ENCODE measurements at places on chromosomes 7 and 10.

- no peak for DNase-seq
These were observed 94.4 kb downstream of the JAZF1 start for GRCh38 chr7:28086198-28086597.

DNA sequence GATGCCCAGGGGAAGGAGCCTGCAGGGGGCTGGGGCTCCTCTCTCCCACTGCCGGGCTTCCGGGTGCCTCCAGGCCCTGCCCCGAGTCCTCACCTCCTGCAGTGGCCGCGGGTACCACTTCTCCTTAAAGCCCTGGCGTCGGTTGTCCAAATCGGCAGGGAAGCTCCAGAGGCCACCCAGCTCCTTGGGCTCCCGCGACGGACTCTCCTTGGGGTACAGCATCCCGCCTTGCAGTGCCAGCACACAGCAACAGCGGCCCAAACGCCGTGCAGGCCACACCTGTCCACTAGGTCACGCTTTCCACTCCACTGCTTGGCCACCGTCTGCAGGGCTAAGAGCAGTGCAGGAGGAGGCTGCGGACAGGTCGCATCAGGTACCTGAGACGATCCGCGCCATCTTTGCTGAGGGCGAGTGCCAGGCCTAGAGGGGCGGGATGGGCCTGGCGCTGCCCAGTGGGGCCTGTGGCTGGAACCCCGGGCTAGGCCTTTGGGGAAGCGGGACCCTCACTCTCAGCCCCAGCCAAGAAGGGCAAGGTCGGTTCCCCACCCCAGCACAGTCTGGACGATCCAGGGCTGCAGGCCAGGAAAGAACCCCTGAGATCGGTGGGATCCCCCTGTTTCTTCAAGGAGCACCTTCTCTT is 47.7 kb upstream of the ZNF479 start:
- DNase-seq = no peak

- no peak for DNase-seq
These were observed 8.6 kb downstream of the LZTS2 start for GRCh38 chr10:101007915-101008822.

DNA sequence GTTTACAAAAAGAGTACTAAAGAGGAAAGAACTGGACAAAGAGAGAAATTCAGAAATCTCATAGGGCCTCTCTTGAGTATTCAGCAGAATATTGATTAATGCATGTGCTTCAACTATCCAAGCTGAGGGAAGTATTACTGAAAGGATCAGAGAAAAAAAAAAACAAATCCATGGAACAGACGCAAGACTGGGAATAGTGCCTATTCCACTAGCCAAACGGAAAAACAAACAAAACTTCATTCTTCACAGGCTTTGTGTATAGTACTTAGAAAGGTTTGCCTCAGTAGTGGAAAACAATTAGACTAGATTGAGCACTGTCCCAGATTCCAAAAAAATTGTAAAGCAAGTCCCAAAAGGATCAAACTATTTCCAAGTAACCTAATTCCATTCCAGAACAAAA is 106.2 kb downstream of the TFEC start:
- no peak for DNase-seq

- no peak for DNase-seq
These were observed 48.3 kb upstream of the FAM171A1 start for GRCh38 chr10:15419279-15419874.

DNA sequence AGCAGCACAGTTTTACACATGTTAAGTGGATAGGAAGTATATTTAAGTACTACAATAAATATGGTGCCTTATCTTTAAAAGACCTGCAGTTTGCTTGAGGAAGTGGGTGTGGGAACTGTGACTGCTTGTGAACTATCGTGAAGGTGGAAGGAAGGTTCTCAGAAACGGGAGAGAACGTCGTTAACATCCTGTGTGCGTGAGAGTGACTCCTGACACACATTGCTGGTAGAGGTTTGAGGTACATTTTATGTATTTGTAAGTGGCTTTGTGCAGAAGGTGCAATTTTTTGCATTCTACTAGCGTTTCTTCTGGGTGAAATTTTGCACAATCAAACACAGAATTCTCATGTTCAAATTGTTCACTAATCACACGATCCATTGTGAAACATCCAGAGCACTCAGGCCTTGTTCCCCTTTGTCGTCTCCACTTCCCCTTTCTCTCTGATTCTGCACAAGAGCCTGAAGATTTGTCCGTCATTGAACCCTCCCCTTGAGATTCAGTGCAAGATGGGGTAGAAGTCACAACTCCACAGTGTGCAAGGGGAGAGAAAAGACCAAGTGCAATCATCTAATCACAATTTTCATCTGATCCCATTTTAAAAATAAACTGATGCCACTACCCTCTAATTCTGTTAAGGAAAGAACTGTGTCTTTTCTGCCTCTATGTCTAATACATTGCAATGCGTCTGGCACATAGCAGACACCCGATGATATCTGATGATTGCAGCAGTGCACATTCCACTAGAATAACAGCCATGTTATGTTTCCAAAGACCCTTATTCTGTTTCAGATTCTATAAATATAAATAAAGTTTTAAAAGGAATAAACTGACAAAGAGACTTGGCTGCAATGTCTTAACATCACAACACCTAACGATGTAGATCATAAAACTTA is 279.9 kb downstream of the NEBL start:
- DNase-seq = no peak

DNA sequence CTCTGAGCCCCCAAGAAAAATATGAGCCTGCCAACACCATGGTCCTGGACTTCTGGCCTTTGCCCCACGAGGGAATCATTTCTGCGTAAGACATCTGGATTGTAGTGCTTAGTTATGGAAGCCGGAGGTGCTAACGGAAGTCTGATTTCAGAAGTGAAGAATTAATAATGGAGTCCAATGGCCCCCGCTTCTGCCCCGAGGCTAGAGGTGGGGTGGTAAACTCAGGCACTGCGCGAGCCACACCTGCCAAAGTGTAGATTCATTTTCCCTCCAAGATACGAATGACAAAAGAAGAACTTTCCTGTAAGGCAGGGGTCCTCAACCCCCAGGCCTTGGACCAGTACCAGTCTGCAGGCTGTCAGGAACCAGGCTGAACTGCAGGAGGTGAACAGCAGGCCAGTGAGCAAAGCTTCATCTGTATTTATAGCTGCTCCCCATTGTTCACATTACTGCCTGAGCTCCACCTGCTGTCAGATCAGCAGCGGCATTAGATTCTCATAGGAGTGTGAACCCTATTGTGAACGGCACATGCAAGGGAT is 22.3 kb downstream of the CNPY1 start:
- DNase-seq = no peak

- DNase-seq = no peak
These were observed 325.6 kb downstream of the HPSE2 start for GRCh38 chr10:98910048-98910447.

GRCh38 chr10:73872190-73872710 is 2.1 kb downstream of the CAMK2G start:
- DNase-seq = no peak

- DNase-seq = no peak
These were observed 2.2 kb downstream of the PVRIG start for GRCh38 chr7:100221767-100222444.

GRCh38 chr7:116216956-116217571 is 6.7 kb downstream of the TES start:
- no peak for DNase-seq

DNA sequence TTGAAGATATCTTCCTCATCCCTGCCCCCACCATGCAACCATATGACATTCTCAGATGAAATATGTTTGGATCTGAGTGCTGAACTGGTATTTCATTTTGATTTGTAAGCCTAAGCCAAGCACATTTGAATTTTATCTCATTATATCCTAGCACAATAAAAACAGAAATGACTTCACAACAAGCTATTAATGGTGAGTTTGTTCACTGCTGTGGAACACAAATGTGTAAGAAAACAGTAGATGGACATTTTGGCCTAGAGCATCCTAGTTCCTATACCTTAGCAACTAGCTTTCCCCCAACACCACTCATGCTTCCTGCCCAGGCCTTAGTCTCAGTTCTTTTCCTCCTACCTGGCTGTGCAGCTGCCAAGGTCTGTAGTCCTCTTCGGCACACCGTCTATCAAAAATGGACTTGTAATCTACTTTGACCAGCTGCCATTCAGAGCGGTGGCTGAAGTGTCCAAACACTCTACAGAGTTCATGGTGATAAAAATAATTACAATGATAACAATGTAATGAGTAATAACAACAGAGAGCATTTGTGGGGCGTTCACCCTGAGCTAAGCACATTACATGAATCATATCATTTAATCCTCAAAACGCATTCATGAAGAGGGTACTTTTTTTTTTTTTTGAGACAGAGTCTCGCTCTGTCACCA is 491.9 kb downstream of the SORCS1 start:
- DNase-seq = no peak

- DNase-seq = no peak
These were observed 90.8 kb downstream of the ARMH3 start for GRCh38 chr10:101965075-101965765.

GRCh38 chr10:59631237-59631636 is 78.4 kb downstream of the SLC16A9 start:
- DNase-seq = no peak

DNA sequence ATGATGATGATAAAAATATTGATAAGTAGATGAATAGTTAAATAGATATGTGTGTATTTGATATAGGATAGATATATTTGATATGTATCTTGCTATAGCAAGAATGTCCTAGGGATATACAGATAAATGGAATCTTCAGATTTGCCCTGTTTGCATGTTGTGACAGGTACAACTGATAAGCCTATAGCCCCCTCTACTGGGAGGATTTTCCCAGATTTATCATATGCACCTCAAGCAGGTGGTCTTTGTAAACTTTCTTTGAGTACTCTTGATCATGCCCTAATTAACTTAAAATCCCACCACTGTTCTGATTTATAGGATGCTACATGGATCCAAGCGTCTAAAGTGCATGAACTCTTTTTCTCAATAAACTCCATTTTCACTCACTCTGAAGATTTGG is 1050.7 kb downstream of the SORCS3 start:
- no peak for DNase-seq

- no peak for DNase-seq
These were observed 967 bp downstream of the ELFN1 start for GRCh38 chr7:1670894-1671593.

- no peak for DNase-seq
These were observed 125.8 kb downstream of the ABLIM1 start for GRCh38 chr10:114532226-114532625.

DNA sequence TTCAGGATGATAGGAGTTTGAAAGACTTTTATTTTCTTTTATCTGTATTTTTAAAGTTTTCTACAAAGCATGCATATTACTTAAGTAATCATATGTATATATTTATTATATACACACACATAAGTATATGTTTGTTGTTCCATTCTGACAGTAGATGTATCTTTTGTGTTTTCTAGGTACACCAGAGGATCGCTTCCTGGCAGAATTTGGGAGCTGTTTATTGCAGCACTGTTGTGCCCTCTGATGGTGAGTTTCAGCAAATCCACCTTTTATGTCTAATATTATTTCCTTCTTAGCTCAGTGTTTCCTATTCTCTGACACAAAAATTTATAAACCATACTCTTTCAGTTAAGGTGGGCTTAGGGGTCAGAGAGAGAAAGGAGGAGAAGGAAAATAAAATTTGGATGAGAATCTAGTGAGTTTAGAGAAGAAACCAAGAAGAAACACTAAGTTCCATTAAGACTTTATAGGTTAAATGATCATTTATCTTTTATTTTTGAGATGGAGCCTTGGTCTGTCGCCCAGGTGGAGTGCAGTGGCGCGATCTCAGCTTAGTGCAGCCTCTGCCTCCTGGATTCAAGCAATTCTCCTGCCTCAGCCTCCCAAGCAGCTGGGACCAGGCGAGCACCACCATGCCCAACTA is 59.2 kb upstream of the OIT3 start:
- DNase-seq = no peak
